Stomach (tissue), 19 donors: ENCODE measurements at places on chromosomes 13 and 19. TPM values are rescaled to one million over a fixed set of nuclear protein-coding genes. Genes with fewer than 3 reads are reported as not detected.

DNA sequence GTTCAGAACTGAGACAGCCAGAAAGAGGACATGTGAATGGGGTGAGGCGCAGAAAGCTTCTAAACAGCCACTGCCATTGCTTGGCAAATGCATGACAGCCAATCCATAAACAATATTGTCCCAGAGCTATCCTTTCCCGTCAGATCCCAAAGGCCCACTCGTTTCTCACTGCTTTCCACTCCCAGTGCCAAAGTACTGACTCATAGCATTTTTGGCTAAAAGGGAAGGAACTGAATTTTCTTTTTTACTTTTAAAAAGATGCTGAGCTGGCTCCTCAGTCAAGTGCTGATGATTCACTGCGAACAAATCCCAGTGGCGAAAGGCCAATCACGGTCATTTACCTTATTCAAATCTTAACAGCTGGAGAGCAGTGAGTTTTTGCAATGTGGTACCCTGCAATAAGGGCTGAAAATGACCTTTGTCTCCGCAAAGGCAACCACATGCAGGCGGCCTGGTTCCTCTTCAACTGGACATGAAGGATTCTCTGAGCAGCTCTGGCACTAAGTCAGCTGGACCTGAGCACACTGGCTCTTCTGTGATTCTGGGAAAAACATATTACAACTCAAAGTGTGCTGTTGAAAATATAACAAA lies 151.7 kb downstream of the DCLK1 start:
- peak; percentile 37 for DNase-seq

DNA sequence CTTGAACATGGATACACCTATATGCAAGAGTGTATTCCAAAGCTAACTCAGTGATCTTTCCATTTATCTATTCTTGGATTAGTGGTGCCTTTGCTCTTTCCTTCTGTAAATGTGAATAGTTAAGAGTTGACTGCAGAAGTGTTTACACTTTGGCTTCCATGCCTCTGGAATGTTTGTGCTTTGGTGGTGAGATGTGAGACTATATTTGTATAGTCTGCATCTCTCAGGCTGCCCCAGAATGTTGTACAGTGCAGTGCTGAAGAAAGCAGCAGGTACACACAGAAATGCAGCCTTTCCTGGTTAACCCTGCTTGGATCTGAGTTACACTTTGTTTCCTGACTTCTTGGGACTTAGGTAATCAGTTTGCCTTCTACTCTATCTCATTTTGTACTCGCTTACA lies 90.2 kb downstream of the DNAJC15 start:
- DNase-seq, result peak; percentile 48

GRCh38 chr13:31717583-31717982 lies 21.7 kb upstream of the RXFP2 start:
- no peak for DNase-seq

DNA sequence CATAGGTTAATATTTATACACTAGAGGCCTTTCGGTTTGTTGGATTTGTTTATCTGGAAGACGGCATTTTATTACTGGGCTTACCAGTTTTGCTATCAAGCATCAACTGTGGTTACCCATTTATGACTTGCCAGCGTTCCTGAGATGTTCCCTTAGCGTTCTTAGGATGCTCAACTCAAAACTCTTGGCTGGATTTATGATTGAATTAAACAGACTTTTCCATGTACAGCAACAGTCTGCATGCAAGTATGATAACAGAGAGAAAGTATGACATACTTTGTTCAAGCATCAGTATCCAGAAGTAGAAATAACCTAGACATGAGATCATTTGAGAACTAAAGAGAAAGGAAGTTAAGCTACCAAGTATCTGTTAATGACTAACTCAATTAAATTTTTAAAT lies 29.9 kb upstream of the RNF113B start:
- peak; percentile 60 for DNase-seq

DNA sequence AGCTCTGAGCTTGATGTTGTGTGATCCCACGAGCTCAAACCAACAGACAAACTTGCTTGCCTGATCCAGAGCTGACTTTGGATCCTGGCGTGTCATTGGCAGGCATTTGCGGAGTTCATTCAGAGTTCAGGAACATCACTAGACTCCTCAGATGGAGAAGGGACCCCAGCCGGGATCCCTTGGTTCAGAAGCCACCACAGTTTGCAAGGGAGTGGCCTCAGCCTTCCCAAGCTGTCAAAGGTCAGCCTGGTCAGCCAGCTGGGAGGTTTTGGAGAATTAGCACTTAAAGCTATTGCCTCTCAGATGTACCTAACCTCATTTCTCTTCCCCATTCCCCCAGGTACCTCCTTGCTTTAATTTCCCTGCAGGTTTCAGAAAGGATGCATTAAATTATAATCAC lies 208.8 kb upstream of the SOX21 start:
- DNase-seq, result no peak

GRCh38 chr13:83881917-83882605 lies at the start of gene SLITRK1:
Gene SLITRK1, minus strand, starts transcription at chr13:83882474. Its CDS starts 967 bp downstream, at chr13:83881507.
- DNase-seq, result no peak

Gene DIRAS1
- 0.89 TPM for total RNA-seq

GRCh38 chr13:93726173-93726957 lies 499.8 kb downstream of the GPC6 start:
- DNase-seq, result no peak

Gene ZNF560
- total RNA-seq, result not detected

DNA sequence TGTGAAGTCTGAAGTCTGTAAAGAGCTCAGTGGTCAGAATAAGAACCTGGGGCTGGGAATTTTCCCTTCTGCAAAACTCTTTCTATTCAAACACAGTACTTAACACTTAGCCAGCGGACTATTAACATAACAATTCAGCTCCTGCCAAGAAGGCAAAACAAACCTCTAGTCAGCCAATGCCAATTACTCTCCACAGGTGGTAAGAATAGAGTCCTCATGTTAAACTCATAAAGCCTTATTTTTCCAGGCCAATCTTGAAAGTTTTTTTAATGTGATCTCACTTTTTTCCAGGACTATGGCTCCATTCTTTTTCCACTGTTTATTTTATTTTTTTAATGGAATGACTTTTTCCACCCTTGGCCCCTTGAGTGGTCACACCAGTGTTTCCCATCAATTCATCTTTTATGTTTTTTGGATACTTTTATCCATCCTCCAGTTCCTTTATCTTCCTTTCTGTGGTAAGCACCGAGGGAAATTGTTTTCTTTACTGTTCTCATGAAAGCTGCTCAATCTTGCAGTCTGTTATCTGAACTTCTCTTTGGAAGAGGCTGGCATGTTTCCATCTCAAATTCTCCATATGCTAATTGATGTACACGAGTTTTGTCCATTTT lies 217.3 kb downstream of the LHFPL6 start:
- peak; percentile 39 for DNase-seq

- no peak for DNase-seq
These were observed 6.0 kb upstream of the KXD1 start for GRCh38 chr19:18551631-18552030.

- no peak for DNase-seq
These were observed 75.4 kb upstream of the TRPC4 start for GRCh38 chr13:37944869-37945442.

Gene RFPL4AL1
- total RNA-seq, result not detected

- DNase-seq, result no peak
These were observed 64.8 kb downstream of the SOX1 start for GRCh38 chr13:112131713-112132113.
